Bronchial epithelial cell (primary cell): ENCODE measurements at places on chromosomes 2 and 18. TPM values are rescaled to one million over a fixed set of nuclear protein-coding genes. Genes with fewer than 3 reads are reported as not detected.

ARL6IP6 gene
- total RNA-seq = 17.9 and 18.2 TPM in 2 replicates

CAD gene
- 21.6 and 24.3 TPM in 2 replicates for total RNA-seq

PSTPIP2 gene
- total RNA-seq = 6.0 and 6.6 TPM in 2 replicates

DNA sequence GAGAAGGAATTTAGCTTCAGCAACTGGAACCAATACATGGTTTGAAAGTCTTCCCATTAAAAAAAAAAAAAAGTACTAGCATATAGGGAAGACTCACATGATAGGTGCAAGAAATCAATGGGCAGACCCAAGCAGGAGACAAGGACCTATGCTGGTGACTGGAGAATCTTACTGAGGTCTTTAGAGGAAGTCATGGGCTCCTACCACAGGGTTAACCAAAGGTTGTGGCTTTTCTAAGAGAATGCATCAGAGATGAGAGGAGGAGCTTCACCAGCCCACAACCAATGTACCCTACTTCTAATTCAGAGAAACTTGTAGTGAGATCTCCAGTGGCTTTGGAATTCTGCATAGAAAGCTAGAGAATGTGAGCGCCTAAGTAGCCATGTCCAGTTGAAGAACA, 207.4 kb downstream of the NCKAP5 start:
- no peak for DNase-seq

DNA sequence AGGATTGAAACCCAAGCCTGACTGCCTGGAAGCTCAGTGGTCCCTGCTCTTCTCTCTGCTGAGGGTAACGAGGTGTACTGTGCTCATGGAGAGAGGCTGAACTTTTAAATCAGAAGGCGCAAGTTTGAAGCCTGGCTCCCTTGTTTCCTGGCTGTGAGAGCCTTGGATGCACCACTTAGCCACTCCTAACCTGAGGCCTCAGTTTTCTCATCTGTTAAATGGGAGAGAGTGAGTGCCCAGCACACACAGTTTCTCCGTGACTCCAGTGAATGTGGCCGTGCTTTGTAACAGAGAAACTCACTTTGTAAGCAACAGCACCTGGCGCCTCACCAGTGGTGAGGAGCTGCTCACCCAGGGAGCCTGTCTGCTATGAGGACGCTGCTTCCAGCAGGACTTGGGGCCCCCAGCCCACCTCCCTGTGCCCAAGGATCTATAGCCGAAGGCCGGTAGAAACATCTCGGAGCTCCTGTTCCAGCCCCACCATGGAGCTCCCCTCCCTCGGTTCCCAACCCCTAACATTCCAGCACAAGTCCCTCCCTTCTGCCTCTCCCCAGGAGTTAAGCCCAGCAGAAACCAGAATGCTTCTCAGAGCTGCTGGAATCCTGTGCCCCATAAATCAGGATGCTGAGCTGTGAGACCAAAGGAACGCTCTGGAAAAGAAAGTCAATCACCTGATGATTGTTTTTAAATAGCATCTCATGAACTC, 20.3 kb upstream of the KCNK3 start:
- DNase-seq = no peak
